ENCODE measurements at places on chromosomes 7 and 10.

GRCh38 chr10:102409604-102410428 lies 8.8 kb downstream of the PSD start:
- DNase-seq, result no peak

DNA sequence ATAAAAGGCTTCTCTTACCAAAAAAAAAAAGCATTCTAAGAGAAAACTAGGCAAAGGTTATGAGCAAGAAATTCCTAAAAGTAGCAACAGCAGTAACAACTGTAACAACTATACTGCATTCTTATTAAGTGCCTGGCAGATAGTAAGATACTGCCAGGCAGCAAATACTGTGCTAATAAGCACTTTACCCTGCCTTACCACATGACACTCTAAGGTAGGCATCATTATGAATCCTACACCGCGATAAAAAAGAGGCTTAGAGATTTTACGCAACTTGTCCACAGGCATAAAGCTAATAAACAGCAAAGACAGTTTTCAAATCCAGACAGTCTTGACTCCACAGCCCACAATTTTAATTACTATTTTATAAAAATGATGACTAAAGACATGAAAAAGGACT lies 83.2 kb downstream of the USP6NL start:
- no peak for DNase-seq

DNA sequence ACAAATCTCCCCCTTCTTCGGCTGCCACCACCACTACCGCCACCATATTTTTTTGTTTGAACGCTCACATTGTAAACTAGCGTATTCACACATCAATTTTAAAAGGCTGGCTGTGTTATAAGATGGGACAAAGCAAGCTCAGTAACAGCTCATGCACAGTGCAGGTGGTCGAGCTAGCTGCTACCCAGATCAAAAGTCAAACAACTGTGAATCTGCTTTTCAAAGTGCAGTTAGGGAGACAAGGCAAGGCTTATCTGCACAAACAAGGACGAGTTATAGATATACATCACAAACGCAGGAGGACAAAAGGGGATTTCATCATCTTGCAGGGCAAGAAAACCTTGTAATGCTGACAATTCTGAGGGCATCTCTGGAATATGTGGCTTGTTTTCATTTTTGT lies 231.6 kb downstream of the VTI1A start:
- DNase-seq, result no peak

DNA sequence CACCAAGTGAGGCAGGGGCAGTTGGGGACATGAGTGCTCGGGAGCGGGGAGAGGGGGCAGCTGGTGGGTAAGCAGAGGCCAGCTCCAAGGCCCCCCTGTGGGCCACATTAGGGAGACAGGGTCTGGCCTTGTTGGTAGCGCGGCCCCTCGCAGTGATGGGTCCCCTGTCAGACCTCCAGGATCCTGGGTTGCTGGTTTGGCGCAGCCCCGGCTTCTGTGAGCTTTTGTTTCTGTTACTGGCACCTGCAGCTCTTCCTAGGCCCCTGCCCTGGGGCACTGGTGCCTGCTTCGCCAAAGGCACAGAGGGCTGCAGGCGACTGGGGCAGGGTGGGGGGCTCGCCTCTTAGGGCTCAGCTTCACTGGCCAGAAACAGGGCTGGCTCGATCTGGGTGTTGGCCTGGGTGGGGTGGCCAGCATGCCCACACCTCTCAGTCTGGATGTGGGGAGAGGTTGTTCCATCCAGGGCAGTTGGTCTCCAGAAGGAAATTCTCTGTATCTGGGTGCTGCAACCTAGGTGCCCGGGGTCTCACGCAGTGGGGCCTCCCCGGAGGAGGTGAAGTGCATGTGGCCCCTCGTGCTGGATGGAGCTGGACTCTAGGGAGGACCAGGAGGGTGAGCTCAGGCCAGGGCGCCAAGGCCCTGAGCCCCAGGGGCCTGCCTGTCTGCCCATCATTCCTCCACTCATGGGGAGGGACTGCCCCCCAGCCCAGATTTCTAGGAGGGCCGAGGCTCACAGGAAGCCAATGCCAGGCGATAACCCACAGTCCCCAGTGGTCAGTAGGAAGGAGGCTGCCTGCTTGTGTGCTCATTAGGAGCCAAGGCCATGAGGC lies 138.6 kb downstream of the LHPP start:
- no peak for DNase-seq

- no peak for DNase-seq
Observed at GRCh38 chr10:69359148-69359547, 57.6 kb downstream of the TACR2 start.

- no peak for DNase-seq
Observed at GRCh38 chr10:129935102-129935866, 28.8 kb downstream of the EBF3 start.

- DNase-seq, result no peak
Observed at GRCh38 chr7:44376429-44377133, 51.2 kb upstream of the CAMK2B start.

GRCh38 chr7:89182116-89182515 lies 386.6 kb upstream of the TEX47 start:
- no peak for DNase-seq
